ENCODE measurements at places on chromosomes 1 and 21.

GRCh38 chr1:221778535-221779142, 36.8 kb upstream of the DUSP10 start:
- DNase-seq, result peak; percentile 53

GRCh38 chr1:59428828-59429227, 131.9 kb downstream of the FGGY start:
- no peak for DNase-seq

- no peak for DNase-seq
Measured at GRCh38 chr1:36542024-36542961, 59.6 kb upstream of the CSF3R start.

DNA sequence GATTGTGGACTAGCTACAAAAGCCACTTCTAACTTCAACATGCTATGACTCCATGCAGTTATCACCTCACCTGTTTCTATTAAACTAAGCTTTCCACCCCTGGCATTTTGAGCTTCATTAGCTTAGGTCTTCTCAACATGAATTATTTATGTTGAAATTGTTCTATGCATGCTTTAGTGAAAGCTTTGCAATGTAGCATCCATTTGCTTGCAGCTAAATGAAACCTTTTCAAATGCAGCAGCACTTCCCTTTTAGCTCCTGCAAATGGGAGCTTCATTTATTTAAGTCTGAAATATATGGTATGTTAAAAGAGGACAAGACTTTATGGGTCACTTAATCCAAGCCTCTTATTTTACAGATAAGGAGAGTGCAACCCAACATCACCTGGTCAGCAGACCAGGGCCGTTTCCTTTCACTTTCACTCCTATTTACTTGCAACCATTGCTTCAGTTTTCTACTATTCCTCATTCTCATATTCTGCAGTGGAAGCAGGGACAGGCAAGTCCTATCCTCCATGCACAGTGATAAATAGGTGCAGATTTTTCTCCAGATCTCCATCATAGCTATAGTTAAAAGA, 56.4 kb upstream of the SAMSN1 start:
- DNase-seq, result no peak

DNA sequence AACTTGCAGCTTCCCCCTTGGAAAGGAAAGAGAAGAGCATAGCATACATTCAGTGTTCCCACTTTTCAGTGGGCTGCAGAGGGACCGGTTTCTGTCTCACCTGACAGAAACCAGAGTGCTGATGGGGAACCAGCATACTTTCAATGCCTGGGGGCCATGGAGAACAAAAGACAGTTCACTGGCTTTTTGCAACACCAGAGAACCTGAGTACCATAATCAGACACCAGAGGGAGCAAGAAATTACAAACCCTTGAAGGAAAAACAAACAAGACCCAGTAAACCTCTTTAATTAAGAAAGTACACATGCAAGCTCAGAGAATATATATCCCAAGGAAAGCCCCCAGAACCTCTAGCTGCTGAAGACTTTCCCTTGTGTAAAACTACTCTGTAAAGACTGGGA, 51.1 kb downstream of the CSMD2 start:
- DNase-seq, result no peak

DNA sequence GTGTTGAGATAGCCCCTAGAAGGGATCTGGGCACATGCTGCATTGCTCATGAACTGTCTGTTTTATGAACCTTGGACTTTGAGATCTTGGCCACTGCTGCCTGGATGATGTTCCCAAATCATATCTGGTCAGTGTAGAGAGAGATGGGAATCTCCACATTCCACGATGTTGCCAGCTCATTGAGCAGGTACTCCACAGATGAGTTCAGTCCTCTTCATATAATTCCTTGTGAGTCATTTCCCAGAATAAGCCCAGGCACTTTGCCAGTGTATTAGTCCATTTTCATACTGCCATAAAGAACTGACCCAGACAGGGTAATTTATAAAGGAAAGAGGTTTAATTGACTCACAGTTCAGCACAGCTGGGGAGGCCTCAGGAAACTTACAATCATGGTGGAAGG, 254.0 kb upstream of the RUNX1 start:
- no peak for DNase-seq

- no peak for DNase-seq
Measured at GRCh38 chr21:44765231-44766013, 36.2 kb downstream of the UBE2G2 start.

Data from stimulated activated CD4-positive, alpha-beta T cell treated with anti-CD3 and anti-CD28 coated beads, Interleukin-15, amount 100 ng/mL, for 24 hours (primary cell).